ELF-1 (cell line): ENCODE measurements at places on chromosomes 16 and 17.

DNA sequence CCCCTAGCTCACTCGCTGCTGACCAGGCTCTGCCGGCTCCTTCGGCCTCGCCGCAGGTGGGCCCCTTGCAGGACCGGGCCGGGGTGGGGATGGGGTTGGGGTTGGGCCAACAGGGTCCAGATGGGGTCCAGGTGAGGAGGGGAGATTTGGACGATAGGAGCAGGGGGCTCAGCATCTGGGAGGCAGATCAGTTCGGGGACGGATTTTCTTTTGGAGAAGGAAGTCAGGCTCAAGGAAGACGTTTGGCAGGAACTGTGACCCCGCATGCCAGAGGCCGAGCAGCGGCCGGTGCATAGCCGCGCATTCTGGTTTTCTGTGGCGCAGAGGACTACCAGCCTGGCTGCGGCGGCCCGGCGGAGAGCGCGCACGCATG is 845 bp upstream of the ALDOA start:
- DNase-seq = no peak

DNA sequence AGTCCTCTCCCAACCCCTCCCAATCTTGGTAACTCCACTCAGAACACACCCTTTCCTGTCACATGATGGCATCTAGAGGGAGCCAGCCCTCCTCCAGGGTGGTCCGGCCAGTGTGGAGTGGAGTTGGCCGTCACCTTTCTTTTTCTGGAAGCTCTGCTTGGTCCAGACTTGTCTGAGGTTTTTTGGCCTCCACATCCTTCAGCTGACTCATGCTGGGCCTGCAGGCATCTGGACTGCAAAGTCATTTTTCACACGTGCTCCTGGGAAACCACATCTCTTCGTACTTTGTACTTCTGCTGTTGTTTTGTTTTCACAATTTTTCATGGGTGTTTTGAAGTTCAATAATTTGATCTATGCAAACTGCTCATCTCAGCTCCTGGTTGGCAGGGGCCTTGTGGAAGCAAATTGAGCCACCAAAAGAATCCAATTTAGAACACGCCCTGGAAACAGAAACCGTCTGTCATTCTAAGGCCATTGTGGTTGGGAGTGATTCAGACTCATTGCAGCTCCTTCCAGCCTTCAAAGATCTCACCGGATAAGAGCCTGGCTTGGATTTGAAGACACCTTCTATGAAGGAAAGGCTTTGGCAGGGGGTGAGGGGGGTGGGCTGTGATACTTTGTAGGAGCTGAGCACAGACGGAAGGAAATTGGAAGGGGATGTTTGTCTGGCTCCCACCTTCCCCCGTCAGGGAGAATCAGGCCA is 42.4 kb upstream of the NF1 start:
- peak; percentile 33 for DNase-seq

DNA sequence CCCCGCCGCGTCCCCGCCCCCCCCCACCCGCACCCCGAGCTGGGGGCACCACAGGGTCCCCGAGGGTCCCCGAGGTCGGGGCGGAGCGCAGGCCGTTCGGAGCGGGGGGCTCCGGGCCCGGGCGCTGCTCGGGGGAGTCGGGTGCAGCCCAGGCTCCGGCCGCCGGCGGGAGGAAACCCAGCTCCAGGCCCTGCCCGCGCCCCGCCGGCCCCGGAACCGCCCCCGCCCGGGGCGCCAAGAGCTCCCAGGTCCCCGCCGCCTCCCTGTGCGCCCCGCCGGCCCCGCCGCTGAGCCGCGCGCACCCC is 33.2 kb upstream of the RPH3AL start:
- DNase-seq = no peak

DNA sequence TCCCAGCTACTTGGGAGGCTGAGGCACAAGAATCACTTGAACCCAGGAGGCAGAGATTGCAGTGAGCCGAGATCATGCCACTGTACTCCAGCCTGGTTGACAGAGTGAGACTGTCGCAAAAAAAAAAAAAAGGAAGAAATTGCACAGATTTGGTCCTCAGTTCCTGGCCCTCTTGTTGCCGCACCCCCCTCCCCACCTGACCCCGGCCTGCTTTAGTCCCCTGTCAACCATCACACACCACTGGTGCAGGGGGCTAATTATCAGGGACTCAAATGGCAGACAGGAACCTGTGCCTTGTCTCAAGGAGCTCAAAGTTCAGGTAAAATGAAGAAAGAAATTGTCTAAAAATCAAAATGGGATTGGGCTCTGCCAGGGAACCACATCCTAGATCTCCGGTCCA is 28.1 kb downstream of the NGFR start:
- DNase-seq = no peak

DNA sequence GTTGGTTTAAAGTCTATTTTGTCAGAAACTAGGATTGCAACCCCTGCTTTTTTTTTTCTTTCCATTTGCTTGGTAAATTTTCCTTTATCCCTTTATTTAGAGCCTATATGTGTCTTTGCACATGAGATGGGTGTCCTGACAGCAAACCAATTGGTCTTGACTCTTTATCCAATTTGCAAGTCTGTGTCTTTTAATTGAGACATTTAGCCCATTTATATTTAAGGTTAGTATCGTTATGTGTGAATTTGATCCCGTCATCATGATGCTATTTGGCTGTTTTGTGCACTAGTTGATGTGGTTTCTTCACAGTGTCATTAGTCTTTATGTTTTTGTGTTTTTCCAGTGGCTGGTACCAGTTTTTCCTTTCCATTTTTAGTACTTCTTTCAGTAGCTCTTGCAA is 127.7 kb upstream of the ZNF267 start:
- DNase-seq = no peak

- no peak for DNase-seq
These were observed 1023.4 kb downstream of the CDH11 start for GRCh38 chr16:64098451-64098850.

GRCh38 chr17:10631048-10631700 is 25.9 kb downstream of the MYH3 start:
- peak; percentile 57 for DNase-seq

DNA sequence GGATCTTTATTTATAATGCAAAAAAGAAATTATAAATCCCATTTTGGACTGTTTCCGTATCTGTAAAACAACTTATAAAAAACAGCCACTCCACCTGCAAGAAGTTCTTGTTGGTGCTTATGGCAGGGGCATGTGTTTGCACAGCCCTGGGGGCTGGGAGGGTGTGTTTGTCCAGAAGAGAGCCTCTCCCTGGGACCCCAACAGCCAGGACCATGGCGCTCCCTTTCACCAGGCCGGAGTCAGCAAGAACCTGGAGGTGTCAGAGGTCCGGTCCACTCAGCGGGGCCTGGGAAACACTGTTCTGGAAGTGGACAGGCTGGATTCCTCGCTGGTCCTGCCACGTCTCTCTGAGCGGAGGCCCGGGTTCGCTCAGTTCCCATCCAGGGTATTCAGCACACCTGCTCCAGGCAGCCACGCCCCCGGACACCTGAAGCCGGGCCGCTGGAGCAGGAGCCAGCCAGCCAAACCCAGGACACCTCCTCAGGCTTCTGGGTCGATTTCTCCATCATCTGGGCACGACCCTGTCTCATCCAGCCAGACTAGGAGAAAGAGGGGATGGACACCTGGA is 18.9 kb upstream of the GINS2 start:
- DNase-seq = no peak

- DNase-seq = no peak
These were observed 166.3 kb downstream of the MSI2 start for GRCh38 chr17:57422574-57423164.

GRCh38 chr17:57578608-57579225 is 166.4 kb downstream of the CCDC182 start:
- no peak for DNase-seq

DNA sequence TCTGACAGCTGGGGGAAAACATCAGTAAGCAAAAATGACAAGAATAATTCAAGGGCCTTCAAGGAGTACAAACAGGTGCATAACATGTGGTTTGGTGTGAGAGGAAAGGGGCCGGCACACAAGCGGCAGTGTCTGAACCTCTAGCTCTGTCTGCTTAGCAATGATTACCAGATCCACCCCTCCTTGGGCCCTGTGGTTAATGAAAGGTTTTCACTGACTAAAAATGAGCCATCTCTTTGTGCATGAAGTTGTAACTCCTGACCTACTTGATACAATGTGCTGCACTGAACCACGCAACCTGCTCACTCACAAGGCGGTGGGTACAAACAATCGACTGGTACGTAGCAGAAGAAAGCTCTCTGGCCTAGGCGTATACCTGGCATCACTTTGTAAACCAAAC is 15.1 kb downstream of the FAM117A start:
- DNase-seq = no peak

GRCh38 chr16:88482630-88483391 is 29.7 kb downstream of the ZFPM1 start:
- peak; percentile 56 for DNase-seq

- no peak for DNase-seq
These were observed 2.2 kb upstream of the GSDMA start for GRCh38 chr17:39960524-39961041.

GRCh38 chr17:74491626-74492025 is 25.2 kb downstream of the CD300A start:
- no peak for DNase-seq

GRCh38 chr17:76567634-76568432 is 17.8 kb downstream of the ST6GALNAC2 start:
- DNase-seq = no peak

DNA sequence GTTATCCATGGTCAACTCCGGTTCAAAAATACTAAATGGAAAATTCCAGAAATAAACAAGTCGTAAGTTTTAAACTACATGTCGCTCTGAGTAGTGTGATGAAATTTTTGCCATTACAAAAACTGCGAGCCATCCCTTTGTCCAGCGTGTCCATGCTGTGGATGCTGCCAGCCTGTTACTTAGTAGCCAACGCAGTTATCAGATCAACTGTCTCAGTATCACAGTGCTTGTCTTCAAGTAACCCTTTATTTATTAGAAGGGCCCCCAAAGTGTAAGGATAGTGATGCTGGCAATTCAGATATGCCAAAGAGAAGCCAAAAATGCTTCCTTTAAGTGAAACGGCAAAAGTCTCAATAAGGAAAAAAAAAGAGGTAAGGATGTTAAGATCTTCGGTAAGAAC is 23.9 kb downstream of the SNN start:
- DNase-seq = no peak

DNA sequence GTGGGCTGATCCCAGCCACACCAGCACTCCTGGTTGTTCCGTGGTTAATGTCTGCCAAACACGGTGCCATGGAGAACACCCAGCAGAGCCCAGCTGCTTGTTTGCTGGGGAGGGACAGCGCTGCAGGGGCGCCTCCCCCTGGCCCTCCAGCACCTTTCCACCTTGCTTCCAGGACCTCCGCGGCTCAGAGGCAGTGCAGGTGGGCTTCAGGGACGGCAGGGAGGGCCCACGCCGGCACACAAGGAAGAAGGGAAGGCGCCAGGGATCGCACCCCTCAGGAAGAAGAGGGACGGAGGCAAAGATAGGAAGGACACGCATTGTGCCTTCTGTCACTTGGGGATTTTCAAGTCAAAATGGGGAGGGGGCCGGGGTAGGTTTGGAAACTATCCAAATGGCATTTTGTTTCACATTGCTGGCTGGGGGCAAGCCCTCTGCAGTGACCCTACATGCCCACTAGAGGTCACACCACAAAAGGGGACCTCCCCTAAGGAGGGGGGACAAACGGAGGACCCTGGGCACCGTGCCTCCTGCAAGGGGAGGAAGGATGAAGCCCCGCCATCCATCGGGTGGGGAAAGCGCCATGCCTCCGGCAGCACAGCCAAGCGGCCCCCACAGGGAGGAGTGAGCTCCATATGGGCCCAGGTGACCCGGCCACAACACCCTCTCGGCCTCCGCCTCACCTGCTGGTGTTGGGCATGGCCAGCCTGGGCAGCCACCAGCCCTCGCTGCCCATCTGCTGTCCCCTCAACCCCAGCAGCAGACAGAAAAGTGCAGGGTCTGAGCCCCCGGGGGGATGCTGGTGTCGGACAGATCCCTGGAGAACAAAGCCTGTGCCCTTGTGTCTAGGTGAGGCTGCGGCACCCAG is 7.5 kb upstream of the C16orf95 start:
- DNase-seq = peak; percentile 64

DNA sequence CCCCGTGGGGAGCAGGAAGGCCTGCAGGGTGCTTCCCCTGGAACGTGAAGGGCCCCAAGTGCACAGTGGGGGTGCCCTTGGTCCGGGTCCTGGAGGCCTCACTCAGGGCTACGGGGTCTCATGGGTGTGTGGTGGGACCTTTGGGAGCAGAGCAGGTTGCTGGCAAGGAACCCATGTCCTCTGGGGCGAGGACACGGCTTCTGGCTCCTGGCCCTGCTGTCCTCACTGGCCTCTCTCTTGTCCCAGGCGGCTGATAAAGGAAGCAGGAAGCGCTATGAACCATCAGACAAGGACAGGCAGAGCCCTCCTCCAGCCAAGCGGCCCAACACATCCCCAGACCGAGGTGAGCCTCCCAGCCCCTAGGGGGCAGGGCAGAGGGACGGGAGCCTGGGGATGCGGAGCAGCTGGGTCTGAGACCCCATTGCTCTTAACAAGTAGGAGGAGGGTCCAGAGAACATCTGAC is 9.8 kb upstream of the IL17C start:
- peak; percentile 88 for DNase-seq

DNA sequence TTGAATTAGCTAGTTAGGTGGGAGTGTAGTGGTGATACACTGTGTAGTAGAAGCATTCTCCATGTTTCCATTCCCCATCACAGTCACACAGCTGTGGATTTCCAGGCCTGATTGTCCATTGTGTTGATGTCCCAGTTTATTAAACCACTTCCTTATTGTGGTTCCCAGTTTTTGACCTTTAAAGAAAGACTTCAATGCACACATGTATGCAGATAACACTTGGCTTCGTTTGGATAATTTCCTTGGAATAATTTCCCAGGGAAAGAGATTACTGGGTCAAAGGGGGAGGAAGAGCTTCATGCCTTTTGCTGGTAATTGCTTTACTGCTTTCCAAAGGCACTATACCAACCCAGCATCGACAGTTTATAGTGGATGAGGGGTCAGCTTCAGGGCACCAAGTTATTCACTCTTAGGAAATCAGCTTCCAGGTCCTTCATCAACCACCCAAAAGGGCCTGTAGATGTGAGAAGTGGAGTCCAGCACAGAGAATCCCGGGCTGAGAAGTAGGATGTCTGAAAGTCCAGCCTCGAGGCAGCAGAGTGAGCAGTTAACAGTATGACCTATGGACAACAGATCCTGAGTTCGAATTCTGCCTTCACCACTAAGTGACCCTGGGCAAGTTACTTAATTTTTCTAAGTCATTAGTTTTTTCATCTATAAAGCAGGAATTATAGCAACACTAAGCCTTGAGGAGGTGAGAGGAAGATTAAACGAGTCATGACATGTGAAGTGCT is 31.3 kb upstream of the TNS4 start:
- DNase-seq = no peak

- no peak for DNase-seq
These were observed 2.4 kb downstream of the MED9 start for GRCh38 chr17:17479209-17479608.

DNA sequence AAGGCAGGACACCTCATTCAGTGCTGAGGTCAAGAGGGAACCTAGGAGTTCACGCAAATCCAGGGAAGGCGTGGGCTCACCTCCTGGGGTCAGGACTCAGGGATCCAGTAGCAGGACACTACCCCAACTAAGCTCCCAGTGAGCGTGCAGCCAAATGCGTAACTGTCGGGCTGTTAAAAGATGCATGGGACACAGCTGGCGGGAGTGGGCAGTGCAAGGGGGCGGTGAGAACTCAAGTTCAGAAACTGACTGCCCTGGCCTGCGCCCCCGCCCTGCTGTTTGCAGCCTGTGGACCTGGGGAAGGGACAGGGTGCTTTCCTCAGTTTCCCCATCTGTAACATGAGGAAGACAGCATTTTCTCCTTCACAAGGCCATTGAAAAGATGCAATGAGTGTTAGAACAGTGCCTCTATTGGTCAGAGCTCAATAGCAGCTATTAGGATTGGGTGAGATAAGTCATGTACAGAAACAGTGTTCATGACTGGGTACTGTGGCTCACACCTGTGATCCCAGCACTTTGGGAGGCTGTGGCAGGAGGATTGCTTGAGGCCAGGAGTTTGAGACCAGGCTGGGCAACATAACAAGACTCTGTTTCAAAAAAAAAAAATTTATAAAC is 20.2 kb downstream of the CDIPT start:
- DNase-seq = no peak
